ENCODE measurements at places on chromosomes 1 and 21.

DNA sequence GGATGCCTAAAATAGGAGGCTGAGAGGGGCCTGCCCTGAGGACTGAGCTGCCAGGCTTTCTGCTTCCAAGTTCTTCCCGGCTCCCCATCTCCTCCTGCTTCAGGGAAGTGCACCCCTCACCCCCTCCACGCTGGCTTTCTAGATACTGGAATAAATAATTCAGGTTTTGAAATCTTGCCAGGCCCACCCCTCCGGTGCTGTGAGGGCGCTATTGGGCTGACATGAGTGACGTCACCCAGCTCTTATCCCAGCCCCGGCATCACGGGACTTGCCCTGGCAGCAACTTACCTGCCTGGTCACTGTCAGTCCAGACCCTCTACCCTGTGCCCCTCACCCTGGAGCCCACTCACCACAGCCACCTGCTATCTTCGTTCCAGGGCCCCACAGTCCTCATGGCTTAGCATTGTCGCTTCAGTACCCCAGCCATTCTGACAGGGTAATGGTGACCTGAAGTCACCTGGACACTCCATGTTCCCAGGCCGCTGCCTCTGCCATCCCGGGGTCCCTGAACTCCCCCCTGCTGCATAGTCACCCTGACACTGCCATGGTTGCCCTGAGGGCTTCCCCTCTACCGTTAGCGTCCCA is 819 bp upstream of the GPR3 start:
- peaks cover 8% of the 10 kb centered on the region for H3K27me3 ChIP-seq
- peak overlapping the region; percentile 73 for H3K4me3 ChIP-seq
- H3K27ac ChIP-seq, result peak overlapping the region; percentile 91
- no peak for DNase-seq

DNA sequence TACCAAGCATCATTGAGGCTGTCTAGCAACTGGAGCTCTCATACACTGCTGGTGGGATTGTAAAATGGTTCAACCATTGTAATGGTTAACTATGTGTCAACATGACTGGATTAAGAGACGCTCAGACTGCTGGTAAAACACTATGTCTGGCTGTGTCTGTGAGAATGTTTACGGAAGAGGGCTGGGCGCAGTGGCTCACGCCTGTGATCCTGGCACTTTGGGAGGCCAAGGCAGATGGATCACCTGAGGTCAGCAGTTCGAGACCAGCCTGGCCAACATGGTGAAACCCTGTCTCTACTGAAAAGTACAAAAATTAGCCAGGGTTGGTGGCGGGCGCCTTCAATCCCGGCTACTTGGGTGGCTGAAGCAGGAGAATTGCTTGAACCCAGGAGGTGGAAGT is 4.8 kb upstream of the FCRLA start:
- no peaks in the 10 kb centered on the region for H3K4me1 ChIP-seq
- H3K27ac ChIP-seq, result no peak overlapping the region
- H3K27me3 ChIP-seq, result peaks cover 42% of the 10 kb centered on the region

DNA sequence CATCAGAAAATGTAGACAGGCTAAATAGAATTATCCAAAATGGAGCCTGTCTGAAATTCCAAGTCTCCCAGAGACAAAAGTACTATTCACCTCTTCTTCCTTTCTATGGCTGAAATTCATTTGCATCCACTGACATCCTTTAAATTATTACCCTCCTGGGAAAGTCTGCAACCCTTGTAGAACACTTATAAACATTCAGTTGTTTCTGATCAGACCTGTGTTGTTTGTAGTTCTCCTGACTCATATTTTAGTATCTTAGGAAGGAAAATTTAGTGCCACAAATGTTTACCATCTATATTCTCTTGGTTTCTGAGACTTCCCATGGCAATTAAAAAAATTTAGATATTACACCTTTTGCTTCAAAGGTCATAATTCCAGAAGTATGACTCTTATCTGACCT is 69.6 kb upstream of the C1orf105 start:
- H3K27ac ChIP-seq, result peak overlapping the region; percentile 90
- no peak overlapping the region for H3K4me3 ChIP-seq
- peaks cover 33% of the 10 kb centered on the region for H3K36me3 ChIP-seq

DNA sequence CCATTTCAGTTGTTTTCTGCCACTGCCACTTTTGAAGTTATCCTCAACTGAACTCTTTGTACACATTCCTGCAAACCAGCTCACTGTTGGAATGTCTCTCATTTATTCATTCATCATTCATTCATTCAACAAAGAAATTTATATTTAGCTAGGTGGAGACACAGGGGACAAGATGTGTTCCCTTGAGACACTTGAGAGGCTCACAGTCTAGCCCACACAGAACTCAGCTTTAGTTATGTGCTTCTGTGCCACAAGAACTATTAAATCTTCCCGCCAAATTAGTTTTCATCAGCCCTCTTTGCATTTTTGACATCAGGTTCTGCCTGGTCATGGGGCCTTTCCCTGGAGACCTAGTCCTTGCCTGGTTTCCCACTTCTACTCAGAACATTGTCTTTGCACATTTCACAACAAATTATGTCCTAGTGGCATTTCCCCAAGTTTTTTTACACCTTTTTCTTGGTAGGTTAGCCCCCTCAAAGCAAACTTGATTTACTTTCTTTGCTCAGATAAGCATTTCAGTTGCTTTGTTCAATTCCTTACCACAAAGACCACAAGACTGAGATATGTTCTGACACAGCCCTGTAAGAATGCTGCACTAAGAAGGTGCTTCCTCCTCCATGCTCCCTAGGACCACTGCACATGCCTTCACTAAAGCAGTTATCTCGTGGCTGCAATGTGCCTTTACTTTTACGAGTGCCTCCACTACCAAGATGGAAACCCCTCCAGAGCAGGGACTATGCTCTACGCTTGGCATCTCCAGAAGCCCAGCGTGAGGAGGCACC is 31.0 kb downstream of the ILDR2 start:
- H3K4me3 ChIP-seq, result no peak overlapping the region
- no peaks in the 10 kb centered on the region for H3K36me3 ChIP-seq
- peaks cover 33% of the 10 kb centered on the region for H3K27me3 ChIP-seq
- H3K27ac ChIP-seq, result no peak overlapping the region
- H3K4me1 ChIP-seq, result peaks cover 31% of the 10 kb centered on the region

DNA sequence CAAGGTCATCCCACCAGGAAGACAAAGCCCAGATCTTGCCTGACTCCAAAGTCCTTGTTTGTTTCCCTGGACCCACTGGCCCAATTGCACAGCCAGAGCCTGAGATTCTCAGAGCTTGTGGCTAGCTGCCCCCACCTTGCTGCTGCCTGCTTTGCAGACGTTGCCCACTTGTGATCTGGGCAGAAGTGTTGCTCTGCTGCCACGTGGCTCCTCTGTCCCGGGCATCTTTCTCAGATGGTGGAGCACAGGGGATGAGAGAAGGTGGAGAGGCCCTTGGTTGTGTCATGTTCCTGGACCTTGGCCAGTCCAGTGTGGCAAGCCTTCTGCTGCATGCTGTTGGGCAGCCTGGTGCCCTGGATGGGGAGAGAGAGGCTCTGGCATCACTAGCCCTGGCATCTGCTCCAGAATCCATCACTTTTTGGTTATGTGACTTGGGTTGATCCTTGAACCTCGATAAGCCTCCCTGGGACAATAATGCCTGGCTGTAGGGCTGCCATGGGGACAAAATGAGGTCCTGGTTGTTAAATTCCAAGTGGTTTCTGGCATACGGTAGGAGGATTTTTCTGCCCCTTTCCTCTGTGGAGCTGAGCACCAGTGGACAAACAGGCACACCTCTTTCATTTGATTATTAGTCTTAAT is 1.5 kb upstream of the NR0B2 start:
- H3K4me1 ChIP-seq, result no peaks in the 10 kb centered on the region
- H3K4me3 ChIP-seq, result no peak overlapping the region
- no peaks in the 10 kb centered on the region for H3K36me3 ChIP-seq

DNA sequence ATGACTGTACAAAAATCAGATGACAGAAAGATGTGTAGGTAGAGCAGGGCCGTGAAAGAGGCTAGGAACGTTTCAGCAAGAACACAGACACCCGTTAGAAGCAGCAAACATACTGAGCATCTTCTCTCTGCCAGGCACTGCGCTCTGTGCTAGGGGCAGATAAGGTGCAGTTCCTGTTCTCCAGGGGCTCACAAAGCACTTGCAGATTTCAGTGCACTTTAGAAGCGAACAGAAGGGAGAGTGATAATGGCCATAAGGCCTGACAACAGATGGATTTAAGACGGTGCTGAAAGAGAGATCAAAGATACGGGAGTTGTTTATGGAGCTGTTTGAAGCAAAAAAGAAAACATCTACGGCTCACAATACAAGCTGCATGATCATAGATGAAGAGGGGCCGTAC is 200.3 kb upstream of the FOXD3 start:
- DNase-seq, result no peak
- H3K4me1 ChIP-seq, result peaks cover 39% of the 10 kb centered on the region
- peaks cover 15% of the 10 kb centered on the region for H3K27me3 ChIP-seq
- H3K27ac ChIP-seq, result peak overlapping the region; percentile 65

DNA sequence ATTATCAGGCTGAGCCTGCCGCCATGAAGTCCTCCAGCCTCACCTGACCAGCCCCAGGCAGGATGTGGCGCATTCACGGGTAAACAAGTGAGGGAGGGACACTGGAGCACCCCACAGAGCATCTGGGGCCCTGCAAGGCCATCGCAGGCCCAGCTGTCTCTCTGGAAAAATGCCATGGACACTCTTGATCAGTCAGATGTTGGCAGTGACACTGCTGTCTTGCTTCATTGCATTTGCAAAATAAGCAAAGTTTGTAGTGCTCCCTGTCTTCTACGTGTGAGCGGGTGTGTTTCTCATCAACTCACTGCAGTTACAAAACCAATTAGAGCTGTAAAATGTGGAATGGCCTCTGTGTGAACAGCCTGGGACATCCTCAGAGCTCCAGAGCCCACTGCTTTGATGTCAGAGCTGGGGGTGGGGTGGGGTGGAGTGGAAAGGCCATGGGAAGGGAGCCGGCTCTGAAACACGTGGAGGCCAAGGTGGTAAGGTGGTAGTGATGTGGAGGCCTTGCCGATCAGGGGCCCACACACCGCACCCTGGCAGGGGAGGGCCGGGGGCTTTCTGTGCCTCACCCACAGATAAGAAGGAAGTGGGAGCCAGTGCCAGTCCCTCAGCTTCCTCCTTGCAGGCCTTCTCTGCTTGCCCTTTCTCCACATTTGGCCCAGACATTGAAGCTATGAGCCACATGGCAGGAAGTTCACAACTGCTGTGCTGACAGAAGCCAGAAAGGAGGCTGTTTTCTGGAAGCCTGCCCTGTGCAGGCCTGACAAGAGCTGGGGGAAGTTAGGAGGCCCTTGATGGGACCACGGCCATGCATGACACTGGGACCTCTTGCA is 254.9 kb downstream of the RHOU start:
- H3K4me1 ChIP-seq, result peaks cover 4% of the 10 kb centered on the region
- no peaks in the 10 kb centered on the region for H3K36me3 ChIP-seq

GRCh38 chr1:156848461-156849150 is 10.3 kb downstream of the INSRR start:
- peaks cover 15% of the 10 kb centered on the region for H3K4me1 ChIP-seq
- H3K27ac ChIP-seq, result no peak overlapping the region
- no peaks in the 10 kb centered on the region for H3K36me3 ChIP-seq
- peaks cover 90% of the 10 kb centered on the region for H3K27me3 ChIP-seq
- H3K4me3 ChIP-seq, result peak overlapping the region; percentile 28
- no peak for DNase-seq

- no peak for DNase-seq
- peaks cover 14% of the 10 kb centered on the region for H3K4me1 ChIP-seq
- no peak overlapping the region for H3K4me3 ChIP-seq
- H3K27me3 ChIP-seq, result peaks cover 33% of the 10 kb centered on the region
Measured at GRCh38 chr21:38280867-38281266, 24.1 kb downstream of the KCNJ15 start.

GRCh38 chr1:21913763-21914162 is 23.3 kb downstream of the HSPG2 start:
- H3K36me3 ChIP-seq, result peaks cover 5% of the 10 kb centered on the region
- H3K27ac ChIP-seq, result no peak overlapping the region
- no peaks in the 10 kb centered on the region for H3K27me3 ChIP-seq
- no peak for DNase-seq
- peaks cover 29% of the 10 kb centered on the region for H3K4me1 ChIP-seq

DNA sequence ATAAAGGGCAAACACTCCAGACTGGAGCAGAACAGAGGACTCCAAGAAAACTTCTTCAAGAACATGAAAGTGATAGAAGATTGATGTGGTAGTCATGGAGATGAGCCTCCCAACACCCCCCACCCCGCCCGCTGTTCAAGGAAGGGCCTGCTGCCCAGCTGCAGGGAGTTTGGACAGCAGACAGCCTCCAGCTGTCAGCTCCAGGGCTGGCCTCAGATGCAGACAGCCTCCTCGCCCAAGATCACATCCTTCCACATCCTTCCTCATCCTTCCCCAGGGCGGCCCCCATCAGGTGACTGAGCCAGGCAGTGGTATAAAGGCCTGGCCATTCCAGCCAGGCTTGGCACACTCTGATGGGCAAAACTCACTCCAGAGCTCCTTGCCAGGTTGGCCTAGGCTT is 24.6 kb downstream of the HMGN2 start:
- H3K4me1 ChIP-seq, result peaks cover 2% of the 10 kb centered on the region
- no peak overlapping the region for H3K27ac ChIP-seq
- no peak for DNase-seq
- no peak overlapping the region for H3K4me3 ChIP-seq
- no peaks in the 10 kb centered on the region for H3K27me3 ChIP-seq
- H3K36me3 ChIP-seq, result no peaks in the 10 kb centered on the region

GRCh38 chr1:210653771-210654170 is 325.1 kb downstream of the HHAT start:
- peaks cover 28% of the 10 kb centered on the region for H3K27me3 ChIP-seq
- H3K4me1 ChIP-seq, result no peaks in the 10 kb centered on the region
- H3K27ac ChIP-seq, result no peak overlapping the region
- H3K36me3 ChIP-seq, result peaks cover 7% of the 10 kb centered on the region
- DNase-seq, result no peak

DNA sequence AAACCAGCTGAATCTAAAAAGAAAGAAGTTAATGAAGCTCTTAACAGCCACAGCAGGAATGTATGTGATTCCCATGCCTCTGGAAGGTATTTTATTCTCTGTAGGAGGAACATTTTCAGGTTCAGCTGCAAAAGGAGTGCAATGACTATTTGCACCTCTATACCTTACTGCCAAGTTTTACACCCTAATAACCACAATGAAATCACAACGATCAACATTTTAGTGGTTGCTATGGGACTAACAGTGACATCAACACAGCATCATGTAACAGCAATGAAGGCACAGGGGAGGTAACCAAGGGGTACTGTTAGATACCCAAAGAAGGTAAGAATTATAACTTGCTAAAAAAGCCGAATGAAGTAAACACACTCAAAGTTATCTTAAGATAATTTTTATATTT is 116.3 kb upstream of the HP1BP3 start:
- H3K36me3 ChIP-seq, result peaks cover 18% of the 10 kb centered on the region
- H3K27me3 ChIP-seq, result no peaks in the 10 kb centered on the region
- no peak for DNase-seq
- no peak overlapping the region for H3K4me3 ChIP-seq
- H3K4me1 ChIP-seq, result peaks cover 7% of the 10 kb centered on the region
- peak overlapping the region; percentile 10 for H3K27ac ChIP-seq

Data from mesothelial cell of epicardium (in vitro differentiated cells).